ENCODE measurements at places on chromosomes 2 and 18.

DNA sequence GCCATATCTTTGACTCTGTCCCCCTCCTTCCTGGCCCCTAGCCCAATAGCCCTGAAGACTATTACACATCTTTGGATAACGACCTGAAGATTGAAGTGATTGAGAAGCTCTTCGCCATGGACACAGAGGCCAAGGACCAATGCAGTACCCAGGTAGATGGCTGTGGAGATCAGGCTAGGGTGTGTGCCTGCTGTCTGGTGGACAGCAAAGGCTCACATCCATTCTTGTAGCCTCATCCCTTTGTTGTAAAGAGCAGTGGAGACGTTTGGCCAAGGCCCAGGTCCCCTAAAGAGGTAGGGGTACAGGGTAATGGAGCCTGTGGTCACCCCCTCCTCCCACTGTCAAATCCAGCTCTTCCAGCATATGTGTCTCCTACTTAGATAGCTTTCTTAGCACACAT lies 81.4 kb downstream of the EPAS1 start:
- no peak for DNase-seq

DNA sequence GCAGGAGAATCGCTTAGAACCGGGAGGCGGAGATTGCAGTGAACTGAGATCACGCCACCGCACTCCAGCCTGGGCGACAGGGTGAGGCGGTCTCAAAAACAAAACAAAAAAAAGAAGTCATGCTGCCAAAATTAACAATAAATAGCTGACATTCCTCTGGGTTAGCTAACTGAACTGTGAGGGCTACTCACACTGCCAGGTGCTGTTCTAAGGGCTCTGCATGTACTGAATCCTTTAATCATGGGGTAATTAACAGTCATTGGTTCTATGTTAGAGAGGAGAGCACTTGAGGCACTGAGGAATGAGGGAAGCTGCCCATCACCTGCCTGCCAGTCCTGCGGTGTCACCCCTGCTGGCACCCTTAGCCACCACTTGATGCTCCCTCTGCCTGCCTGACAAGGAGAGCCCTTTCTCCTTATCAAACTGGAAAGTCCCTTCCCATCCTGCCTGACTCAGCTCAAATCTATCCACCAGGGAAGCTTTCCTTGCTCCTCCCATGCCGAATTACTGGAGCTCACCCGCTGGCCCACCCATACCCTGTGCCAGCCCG lies 73.0 kb upstream of the RIOK3 start:
- DNase-seq: no peak

DNA sequence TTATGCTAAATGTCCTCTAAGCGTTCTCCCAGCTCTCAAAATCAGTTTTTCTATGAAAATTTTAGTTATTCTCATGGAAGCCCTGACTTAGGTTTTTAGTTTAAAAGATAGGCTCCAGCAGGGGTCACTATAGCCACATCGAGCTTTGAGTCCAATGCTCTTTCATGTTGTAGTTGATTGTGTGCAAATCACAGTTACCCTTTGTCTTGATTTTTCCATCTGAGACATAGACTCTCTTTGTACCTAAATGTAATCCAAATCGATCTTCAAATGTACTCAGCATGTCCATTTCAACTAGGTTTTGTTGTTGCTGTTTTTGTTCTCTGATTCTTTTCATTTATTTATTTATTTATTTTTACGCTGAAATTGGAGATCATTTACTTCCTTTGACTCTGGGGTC lies 26.4 kb upstream of the MSTN start:
- DNase-seq: no peak

DNA sequence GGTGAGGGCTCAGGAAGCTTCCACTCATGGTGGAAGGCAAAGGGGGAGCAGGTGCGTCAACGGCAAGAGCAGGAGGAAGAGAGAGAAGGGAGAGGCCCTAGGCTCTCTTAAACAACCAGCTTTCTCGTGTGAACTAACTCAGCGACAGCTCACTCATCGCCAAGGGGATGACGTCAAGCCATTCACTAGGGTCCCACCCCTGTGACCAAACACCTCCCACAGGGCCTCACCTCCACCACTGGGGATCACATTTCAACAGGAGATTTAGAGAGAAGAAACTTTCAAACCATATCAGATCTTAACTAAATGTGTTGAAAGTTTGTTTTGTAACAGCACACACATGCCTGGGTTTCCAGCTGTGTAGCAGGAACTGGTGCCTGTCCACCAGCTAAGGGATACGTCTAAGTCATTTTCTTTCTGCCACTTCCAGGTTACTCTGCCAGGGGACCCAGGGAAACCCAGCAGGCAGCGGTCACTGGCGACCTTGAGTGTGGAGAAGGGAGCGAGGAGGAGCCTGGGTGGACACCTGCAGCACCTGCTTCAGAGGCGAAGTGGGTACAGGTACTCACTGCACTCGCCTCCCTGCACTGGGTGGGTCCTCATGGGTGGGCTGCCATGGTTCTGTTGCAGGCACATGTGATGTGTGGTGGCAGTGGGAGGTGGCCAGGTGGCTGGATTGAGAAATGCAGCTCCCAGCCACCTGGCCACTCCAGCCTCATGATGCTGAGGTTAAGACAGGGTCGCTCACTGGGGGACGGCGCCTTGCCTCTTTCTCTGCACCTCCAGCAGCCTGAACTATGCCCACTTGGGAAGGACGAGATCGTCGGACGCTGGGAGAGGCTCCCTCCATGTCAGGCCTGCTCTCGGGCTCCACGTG lies 8.4 kb upstream of the GPC1 start:
- peak; percentile 30 for DNase-seq

DNA sequence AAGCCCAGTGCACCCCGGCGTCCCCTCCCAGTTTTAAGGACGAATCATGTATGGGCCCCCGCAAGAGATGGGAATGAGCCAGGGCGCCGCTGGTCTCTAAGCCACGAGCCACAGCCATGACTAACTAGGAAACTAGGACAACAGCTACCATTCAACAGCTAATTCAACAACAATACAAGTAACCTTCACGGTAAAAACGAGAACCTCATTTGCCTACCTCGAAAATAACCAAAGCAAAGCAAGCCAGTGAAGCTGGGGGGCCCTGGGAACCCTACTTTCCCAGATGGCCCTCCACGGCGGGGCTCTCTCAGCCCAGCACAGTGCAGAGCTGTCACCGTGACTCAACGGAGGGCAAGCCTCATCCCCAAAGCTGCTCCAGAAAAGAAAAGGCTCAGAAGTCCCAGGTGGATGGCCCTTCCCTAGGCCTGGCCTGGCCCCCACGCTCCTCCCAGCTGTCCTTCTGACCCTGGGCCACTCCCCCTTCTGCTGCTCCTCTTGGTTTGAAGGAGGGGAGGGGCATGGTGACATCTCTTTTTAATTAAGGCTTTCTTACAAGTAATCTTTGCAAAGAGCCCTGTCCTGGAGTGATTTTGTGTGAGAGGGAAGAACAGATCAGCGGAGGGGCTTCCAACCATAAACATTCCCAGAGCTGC lies 126.3 kb downstream of the HDAC4 start:
- DNase-seq: no peak

DNA sequence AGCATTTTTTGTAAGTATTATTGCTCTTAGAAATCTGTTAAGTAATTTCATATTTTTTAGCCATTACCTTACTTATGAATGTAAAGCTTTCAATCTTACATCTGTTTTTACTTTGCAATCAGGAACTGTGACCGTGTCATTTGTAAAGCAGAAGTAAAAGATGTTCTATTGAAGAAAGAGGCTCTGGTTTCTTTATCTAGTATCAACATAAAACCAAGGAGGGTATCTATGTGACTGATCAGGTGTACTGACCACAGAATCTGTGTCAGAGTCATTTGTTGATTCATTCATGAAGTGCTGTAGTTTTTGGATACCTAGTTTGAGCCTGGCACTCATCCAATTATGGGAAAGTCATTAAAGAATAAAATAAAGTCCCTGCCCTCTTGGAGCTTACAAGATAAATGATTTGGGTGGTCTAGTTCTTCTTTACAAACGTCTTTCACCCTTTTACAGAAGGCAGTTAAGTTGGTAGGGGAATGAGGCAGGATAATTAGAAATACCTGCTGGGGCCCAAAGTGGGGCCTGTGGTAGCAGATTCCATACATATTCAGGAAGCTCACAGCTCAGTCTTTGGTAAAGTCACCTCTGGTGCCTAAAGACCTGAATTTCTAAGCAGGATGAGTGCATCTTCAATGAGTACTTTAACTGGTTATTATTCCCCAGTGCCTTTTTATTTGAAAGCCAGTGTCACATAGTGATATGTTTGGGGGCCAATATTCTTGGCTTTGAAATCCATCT lies 260.6 kb upstream of the NT5C1B start:
- no peak for DNase-seq

DNA sequence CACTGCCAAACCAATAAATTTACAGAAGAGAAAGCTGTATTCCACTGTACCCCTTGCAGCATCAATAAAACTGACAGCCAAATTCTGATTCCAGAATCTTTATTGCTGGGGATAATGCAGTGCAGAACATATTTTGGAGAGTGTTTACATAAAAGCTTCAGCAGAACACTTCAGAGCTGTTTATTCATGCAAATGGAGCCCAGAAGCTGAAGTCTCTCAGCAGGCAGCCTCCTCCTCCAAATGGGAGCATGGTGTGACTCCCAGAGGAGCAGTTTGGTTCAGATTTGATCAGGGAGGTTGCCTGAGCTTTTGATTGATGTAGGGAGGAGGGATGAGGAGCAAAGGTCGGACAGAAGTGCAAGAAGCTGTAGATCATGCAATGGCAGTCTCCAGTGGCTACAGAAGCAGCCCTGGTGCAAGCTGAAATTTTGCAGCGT lies 22.4 kb downstream of the LHCGR start:
- DNase-seq: no peak

GRCh38 chr2:16454621-16455020 lies 211.0 kb downstream of the CYRIA start:
- no peak for DNase-seq

DNA sequence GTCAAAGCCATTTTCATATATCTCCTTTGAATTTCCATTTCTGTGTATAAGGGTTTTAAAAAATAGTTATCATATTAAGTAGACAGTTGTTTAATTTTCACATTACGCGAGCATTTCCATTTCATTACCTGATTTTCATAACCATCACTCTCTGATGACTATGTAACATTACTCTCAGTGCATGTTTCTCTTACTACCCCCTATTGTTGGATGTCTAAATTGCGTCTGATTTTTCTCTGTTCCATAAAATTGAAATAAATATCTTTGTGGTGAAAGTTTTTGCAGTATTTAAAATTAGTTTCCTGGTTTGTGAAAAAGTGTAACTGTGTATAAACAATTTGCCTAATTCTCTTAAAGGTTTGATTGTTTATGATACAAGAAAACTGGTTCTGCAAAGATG lies 123.8 kb downstream of the MYO1B start:
- DNase-seq: no peak

- DNase-seq: no peak
These were observed 2.3 kb downstream of the GPR155 start for GRCh38 chr2:174484573-174484972.
